ENCODE measurements at places on chromosomes 11 and 22.

GRCh38 chr11:94398101-94398500, 3.1 kb downstream of the GPR83 start:
- no peak for DNase-seq

DNA sequence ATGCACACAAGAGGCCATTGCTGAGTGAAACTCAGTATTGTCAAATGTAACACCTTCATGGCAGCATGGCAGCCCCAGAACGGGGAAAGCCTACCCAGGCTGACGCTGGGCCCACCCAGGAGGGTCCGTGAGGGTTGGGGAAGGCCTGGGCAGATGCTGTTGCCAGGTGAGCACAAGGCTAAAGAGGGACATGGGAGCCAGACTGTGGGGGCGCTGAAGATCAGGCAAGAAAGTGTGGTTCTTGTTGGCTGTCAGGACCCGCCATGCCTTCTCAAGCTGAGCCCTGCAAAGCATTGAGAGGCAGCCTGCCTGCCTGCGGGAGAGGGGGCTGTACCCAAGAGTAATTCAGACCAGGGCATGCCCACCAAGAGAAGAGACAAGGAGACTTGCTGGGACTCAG, 85.0 kb upstream of the PITPNB start:
- no peak for DNase-seq

GRCh38 chr11:58575377-58576020, at the start of gene LPXN:
LPXN (minus strand) TSS chr11:58575856; CDS start chr11:58575772, 84 bp downstream.
- DNase-seq, result no peak

DNA sequence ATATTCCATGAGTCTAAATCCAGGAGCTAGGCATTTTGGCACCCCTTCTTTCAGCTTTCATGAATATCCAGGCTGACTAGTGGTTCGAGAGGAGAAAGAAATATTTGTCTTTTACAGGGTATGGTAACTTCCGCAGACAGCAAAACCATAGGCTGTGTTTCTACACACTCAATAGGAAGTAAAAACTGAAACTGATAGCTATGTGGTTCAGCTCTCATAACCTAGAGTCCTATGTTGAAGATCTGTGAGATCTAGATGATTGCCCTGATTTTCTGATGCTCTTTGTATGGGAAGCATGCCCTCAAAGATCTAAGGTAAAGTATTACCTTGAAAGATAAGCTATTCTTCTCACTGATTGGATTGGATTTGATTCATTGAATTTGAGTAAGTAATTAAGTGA, 118.3 kb downstream of the CD44 start:
- DNase-seq, result no peak

- no peak for DNase-seq
Measured at GRCh38 chr11:2838091-2838490, 47.5 kb downstream of the CDKN1C start.

DNA sequence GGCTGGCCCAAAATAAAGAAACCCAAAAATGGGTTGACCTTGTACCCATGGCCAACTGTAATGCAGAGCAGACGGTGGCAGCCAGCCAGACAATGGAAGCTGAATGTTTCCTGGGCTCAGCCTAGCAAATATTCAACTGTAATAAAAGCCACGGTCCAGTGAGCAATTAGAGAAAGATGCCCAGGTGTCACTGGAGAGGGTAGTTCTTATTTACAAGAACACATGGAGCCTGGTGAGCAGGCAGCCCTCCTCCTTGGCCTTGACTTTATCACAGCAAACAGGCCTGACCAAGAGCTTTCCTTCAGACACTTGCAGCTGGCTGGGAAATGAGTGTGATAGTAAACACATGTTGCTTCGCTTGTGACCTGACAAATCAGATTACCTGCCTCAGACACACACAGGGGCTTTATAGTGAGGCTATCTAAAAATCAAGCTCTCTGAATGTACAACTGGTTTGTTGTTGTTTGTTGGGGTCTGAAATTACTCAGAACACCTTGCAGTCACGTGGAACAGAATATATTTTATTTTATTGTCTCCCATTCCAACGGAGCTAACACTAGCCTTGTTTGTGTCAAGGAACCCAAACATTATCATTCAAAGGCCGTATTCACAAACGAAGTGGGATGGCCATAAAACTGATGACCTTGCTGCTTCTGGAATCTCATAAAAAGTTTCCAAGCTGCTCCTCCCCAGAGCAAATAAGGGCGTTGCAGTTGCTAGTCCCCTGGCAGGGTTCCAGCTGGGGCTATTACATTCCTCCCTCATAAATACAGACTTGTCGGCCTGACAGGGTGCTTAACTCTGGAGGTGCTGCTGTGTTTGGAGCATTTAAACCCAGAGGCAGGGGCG, 161.1 kb downstream of the BBOX1 start:
- DNase-seq, result no peak

DNA sequence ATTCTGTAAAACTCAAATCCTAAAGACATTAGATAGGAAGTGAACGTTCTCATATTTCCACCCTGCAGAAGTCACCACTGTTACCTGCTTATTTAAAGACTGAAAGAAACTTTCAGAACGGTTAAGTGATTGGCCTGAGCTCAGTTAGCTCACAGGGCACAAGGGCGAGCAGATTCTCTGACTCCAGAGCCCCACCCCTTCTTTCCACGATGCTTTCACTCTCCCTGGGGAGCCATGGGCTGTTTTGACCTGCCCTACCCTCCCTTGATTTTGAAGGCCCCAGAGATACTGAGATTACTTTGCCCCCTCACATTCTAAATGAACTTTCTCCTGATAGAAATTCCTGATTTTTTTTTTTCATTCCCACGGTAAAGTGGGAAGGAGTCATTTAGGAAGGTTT, 33.9 kb downstream of the ARHGAP1 start:
- no peak for DNase-seq
